ENCODE measurements at places on chromosomes 2 and 18.

DNA sequence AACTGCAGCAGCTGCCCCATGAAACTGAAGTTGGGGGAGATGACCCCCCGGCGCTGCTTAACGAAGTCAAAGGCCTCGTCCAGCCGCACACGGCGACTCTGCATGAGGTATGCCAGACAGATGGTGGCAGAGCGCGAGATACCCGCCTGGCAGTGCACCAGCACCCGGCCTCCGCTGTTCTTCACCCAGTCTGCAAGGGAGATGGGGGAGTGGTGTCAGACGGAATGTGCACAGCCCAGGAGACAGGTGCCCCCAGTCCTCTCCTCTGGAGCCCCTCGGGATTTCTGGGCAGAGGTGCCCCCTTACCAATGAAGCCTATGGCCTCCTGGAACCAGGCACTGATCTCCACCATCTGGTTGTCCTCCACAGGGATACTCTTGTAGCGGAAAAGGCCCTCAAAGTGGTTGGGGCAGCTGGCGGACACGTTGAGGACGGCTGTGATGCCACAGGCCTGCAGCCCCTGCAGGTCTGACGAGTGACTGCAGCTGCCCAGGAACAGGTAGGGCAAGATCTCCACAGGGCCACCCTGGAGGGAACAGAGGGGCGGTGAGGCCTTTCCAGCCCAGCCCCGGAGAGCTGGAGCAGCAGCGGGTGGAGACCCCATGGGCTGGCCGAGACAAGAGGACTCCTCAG, 1.3 kb downstream of the DUSP2 start:
- no peak for DNase-seq

DNA sequence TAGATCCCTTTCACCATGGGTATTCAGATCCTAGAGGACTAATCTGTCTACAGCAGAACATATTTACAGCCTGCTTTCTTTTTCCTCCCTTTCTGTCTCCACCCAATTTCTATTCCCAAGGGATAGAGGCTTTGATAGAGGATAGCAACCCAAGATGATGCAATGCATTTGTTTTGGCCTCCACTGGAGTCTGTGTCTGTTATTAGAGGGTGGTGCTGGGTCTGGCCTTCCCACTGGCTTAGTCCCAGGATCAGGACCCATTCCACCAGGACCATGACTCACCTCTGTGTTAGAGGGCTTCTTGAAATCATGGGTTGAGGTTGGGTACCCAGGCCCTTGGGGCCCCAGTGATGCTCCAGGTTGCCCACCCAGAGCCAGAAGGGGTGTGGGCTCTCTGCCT, 239.7 kb upstream of the TNP1 start:
- no peak for DNase-seq

DNA sequence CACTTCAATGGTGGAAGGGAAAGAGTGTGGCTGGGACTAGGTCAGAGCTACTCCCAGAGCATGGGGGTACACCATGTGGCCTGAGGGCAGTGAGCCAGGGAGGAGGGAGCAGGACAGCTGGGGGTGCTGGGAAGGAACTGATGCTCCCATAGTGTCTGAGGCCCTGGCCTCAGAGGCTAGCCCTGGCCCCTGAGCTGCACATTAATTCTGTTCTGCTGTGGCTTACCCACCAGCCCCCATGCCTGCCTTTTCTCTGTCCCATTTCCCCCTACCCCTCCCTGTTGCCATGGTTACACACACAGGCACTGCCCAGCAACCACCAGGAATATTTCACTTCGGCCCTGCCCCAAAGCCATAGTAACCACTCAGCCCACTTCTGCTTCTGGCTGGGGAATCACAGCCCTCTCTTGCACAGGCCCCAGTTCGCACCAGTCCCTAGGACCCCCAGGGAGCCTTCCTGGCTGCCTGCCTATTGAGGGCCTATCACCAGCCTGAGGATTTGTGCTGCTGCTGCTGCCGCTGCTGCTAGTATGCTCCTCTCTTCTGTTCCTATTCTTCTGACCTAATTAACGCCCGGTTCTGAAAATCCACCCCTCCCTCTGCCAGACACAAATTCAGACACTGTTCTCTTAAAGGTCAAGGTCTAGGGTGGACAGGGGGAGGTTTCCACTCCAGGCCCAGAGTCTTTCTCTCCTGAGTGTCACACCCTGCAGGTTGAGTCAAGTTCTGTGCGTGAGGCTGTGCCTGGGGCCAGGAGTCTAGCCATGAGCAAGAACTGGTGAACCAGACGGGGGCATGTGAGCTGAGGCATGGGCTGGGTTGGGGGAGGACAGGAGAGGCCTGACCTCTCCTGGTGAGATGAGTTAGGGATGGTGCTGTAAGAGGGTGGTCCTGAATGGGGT, 87.1 kb upstream of the MCFD2 start:
- DNase-seq, result no peak

GRCh38 chr2:240759459-240759858, 60.6 kb downstream of the KIF1A start:
- DNase-seq, result no peak

GRCh38 chr2:75574106-75574505, 13.4 kb upstream of the EVA1A start:
- DNase-seq, result no peak

DNA sequence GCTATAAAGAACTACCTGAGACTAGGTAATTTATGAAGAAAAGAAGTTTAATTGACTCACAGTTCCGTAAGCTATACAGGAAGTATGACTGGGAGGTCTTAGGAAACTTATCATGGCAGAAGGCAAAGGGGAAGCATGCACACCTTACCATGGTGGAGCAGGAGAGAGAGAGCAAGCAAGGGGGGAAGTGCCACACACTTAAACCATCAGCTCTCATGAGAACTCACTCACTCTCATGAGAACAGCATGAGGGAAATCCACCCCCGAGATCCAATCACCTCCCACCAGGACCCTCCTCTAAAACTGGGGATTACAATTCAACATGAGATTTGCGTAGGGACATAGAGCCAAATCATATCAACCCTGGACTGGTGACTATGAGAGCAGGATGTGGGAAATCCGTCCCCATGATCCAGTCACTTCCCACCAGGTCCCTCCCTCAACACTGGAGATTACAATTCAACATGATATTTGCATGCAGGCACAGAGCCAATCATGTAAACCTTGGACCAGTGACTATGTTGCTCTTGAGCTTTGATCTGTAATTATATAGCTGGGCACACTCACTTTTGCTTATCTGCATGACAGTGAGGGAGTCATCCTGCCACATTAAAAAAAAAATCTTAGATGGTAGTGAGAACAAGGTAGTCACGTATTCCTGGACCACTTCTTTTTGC, 12.9 kb downstream of the ADAM23 start:
- DNase-seq, result no peak

GRCh38 chr2:40218679-40219078, 233.2 kb downstream of the SLC8A1 start:
- DNase-seq, result no peak

All from stimulated activated CD4-positive, alpha-beta T cell treated with anti-CD3 and anti-CD28 coated beads, Interleukin-15, amount 100 ng/mL, for 48 hours (primary cell).